ENCODE measurements at places on chromosomes 3 and 15. TPM values are rescaled to one million over a fixed set of nuclear protein-coding genes. Genes with fewer than 3 reads are reported as not detected.

Gene TGM5
- not detected for total RNA-seq

Gene SMCO1
- total RNA-seq: not detected

Gene NMD3
- total RNA-seq: 94.6 TPM

Gene ACKR4
- total RNA-seq: 0.85 TPM

Gene MIX23
- 30.6 TPM for total RNA-seq

Gene KCNH8
- under 0.01 TPM for total RNA-seq

Gene POPDC2
- total RNA-seq: 1.7 TPM

Gene FBXO40
- not detected for total RNA-seq

Gene GRM7
- 0.05 TPM for total RNA-seq

Gene UBA3
- total RNA-seq: 74.2 TPM

Gene ZNF80
- total RNA-seq: not detected

Gene ITPKA
- total RNA-seq: 0.56 TPM

Gene P2RY13
- not detected for total RNA-seq

Gene FHIT
- total RNA-seq: 0.56 TPM

Gene GOLGA6D
- total RNA-seq: not detected

Gene GABPB1
- total RNA-seq: 110 TPM

Gene MCTP2
- 9.0 TPM for total RNA-seq

Gene C3orf49
- not detected for total RNA-seq

Gene SKIC8
- total RNA-seq: 64.1 TPM

Gene CCDC191
- total RNA-seq: 3.2 TPM

Gene LRRC34
- total RNA-seq: 1.9 TPM

Gene ICE2
- 37.7 TPM for total RNA-seq

Gene A4GNT
- not detected for total RNA-seq

Gene NXPE3
- 5.1 TPM for total RNA-seq

Gene TMEM202
- total RNA-seq: not detected

Gene GPR171
- not detected for total RNA-seq

Gene STAG1
- total RNA-seq: 47.2 TPM

Gene ATP13A4
- total RNA-seq: not detected

Gene CRABP1
- total RNA-seq: not detected

Gene LAMB2
- total RNA-seq: 1,289 TPM

Gene GABRB3
- 0.28 TPM for total RNA-seq

Gene DPPA4
- not detected for total RNA-seq

Gene FMN1
- 0.09 TPM for total RNA-seq

Gene TOP2B
- total RNA-seq: 95.5 TPM

Gene ACOX2
- total RNA-seq: 1.5 TPM

Gene FOXL2NB
- total RNA-seq: under 0.01 TPM

Gene TNFAIP8L3
- 49.9 TPM for total RNA-seq

Gene ITIH1
- total RNA-seq: not detected

Gene LIPH
- total RNA-seq: not detected

Gene ATP8B4
- total RNA-seq: 1.7 TPM

Gene OIP5
- 3.6 TPM for total RNA-seq

Gene PLA2G4E
- not detected for total RNA-seq

Gene TMEM108
- total RNA-seq: 0.23 TPM

Gene ROPN1
- total RNA-seq: not detected

Gene MAGEL2
- total RNA-seq: under 0.01 TPM

Gene CIDEC
- not detected for total RNA-seq

Gene GHSR
- not detected for total RNA-seq

Gene DPH3
- 26.8 TPM for total RNA-seq

Gene GOLGA8J
- not detected for total RNA-seq

Gene ECE2
- total RNA-seq: not detected

Gene CTXND1
- total RNA-seq: not detected

Gene TUSC2
- 19.7 TPM for total RNA-seq

Gene C3orf22
- total RNA-seq: not detected

All from dermis blood vessel endothelial cell (primary cell).